Gastrocnemius medialis (tissue), 4 donors: ENCODE measurements at places on chromosomes 12 and 14.

- H3K4me3 ChIP-seq, result no peak overlapping the region
- H3K36me3 ChIP-seq, result no peaks in the 10 kb centered on the region
- no peak overlapping the region for H3K27ac ChIP-seq
- no peaks in the 10 kb centered on the region for H3K27me3 ChIP-seq
- no peaks in the 10 kb centered on the region for H3K4me1 ChIP-seq
Measured at GRCh38 chr14:105375635-105376057, 22.7 kb upstream of the TEX22 start.

- no peaks in the 10 kb centered on the region for H3K4me1 ChIP-seq
- H3K36me3 ChIP-seq, result no peaks in the 10 kb centered on the region
- DNase-seq, result no peak
- H3K27ac ChIP-seq, result no peak overlapping the region
- H3K27me3 ChIP-seq, result no peaks in the 10 kb centered on the region
- H3K4me3 ChIP-seq, result no peak overlapping the region
Measured at GRCh38 chr14:68981139-68981538, 2.0 kb upstream of the ACTN1 start.

DNA sequence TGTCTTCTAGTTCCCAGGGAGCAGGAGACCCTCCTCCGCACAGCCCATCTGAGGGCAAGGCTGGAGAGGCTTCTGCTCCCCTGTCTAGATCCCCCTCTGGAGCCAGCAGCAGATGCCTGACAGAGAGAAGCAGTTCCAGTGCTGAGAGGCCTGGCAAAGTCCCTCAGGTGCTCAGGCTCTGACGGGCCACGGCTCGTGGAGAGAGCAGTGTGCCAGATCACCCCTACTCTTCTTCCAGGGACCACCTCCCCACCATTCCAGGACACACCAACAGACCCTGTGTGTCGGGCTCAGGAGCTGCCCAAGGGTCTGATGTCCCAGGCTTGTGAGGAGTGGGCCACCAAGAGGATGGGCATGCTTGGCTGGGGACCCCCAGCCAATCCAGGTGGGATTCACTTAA, 22.5 kb upstream of the C14orf180 start:
- H3K4me3 ChIP-seq, result no peak overlapping the region
- H3K27ac ChIP-seq, result no peak overlapping the region
- H3K36me3 ChIP-seq, result no peaks in the 10 kb centered on the region
- peaks cover 7% of the 10 kb centered on the region for H3K27me3 ChIP-seq

DNA sequence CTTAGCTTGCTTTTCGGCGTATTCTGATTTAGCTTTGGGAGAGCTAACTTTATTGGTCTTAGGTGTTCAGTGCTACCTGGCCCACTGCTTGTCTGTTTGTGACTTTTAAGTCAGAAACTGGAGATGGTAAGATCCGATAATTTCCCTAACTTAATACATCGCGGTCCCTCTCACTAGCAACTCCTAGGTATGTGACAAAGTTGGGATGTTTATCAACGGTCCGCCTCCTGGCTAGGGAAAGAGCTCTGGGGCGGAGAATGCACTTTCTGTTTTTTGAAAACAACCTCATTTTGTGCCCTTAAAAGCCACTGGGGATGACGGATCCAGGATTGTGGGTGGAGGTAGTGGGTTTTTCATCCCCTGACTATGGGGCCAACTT, 1.2 kb downstream of the CDKN1B start:
- peak overlapping the region; percentile 99 for H3K27ac ChIP-seq
- H3K27me3 ChIP-seq, result no peaks in the 10 kb centered on the region
- peaks cover 62% of the 10 kb centered on the region for H3K4me1 ChIP-seq
- no peak for DNase-seq
- peak overlapping the region; percentile 99 for H3K4me3 ChIP-seq

DNA sequence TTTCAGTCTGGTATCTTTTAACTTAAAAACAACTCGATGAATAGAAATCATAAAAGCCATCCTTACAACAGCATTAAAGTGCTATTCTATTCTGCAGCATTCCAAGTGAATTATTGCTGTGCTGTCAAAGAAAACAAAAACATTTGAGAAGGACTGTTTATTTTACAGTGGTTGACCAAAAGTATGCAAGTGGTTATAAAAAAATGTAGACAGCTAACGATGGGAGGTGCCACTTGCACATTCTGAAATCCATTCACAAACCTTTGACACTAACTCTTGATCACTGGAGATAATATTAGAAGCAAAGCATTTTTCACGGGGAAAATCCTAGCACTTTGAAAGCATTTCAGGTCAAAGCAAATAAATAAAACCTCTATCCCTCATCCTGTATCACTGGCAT, 55.6 kb downstream of the HMGA2 start:
- no peak overlapping the region for H3K4me3 ChIP-seq
- no peak overlapping the region for H3K27ac ChIP-seq
- peaks cover 8% of the 10 kb centered on the region for H3K4me1 ChIP-seq
- DNase-seq, result no peak
- no peaks in the 10 kb centered on the region for H3K36me3 ChIP-seq

DNA sequence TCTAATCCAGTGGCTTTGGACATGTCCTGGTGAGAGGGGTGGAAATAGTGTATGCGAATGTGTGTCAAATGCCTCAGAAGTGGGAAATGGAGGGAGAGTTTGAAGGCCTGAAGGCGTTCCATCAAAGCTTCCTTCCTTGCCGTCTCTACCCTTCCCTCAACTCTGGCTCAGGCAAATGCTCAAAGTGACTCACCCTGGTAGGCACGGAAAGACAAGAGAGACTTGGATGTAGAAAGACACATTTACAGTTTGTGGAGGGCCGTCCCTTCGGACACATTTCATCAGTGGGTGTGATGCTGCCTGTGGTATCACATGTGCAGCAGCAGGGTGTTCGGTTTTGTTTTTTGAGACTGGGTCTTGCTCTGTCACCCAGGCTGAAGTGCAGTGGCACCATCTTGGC, 36.7 kb downstream of the CHST11 start:
- H3K4me1 ChIP-seq, result peaks cover 11% of the 10 kb centered on the region
- H3K4me3 ChIP-seq, result no peak overlapping the region
- no peaks in the 10 kb centered on the region for H3K36me3 ChIP-seq
- H3K27me3 ChIP-seq, result no peaks in the 10 kb centered on the region
- no peak for DNase-seq

GRCh38 chr14:95184413-95184790, 27.1 kb upstream of the DICER1 start:
- peaks cover 28% of the 10 kb centered on the region for H3K4me1 ChIP-seq
- DNase-seq, result no peak
- H3K4me3 ChIP-seq, result no peak overlapping the region
- peaks cover 12% of the 10 kb centered on the region for H3K36me3 ChIP-seq

DNA sequence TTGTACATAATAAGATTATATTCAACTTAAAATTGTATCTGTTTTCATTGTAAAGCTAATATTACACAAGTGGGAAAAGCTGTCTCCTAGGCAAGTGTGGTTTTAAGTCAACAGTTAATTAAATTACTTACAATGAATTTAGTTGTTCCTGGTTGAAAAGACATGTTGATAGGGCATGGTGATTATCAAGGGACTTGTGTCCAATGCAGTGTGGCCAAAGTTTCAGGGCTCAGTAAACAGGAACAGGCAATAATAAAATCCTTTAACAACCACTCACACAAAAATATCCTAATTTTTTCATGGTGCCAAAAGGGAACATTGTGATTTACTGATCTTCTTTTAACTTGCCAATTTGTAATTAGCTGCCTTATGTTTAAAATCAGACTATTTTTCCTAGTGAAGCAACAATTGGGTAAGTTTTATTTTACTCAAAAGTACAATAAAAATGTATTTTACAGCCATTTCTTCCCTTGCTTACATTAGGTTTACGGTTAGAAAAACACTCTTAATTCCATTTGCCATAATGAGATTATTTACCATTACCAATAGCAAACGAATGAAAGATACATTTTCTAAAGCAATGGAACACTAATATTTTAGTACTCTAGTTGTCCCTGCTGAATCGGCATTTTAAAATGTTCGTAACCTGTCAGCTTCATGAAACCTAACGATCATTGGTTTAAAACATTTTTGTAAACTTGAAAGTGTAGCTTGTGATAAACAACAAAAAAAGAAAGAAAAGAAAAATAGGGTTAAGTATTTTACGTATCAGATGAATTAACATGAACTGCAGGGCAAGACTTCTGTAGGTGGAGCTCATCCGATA, 1.8 kb upstream of the WNK1 start:
- peaks cover 14% of the 10 kb centered on the region for H3K4me1 ChIP-seq
- no peaks in the 10 kb centered on the region for H3K36me3 ChIP-seq
- H3K27me3 ChIP-seq, result no peaks in the 10 kb centered on the region
- H3K4me3 ChIP-seq, result peak overlapping the region; percentile 78

DNA sequence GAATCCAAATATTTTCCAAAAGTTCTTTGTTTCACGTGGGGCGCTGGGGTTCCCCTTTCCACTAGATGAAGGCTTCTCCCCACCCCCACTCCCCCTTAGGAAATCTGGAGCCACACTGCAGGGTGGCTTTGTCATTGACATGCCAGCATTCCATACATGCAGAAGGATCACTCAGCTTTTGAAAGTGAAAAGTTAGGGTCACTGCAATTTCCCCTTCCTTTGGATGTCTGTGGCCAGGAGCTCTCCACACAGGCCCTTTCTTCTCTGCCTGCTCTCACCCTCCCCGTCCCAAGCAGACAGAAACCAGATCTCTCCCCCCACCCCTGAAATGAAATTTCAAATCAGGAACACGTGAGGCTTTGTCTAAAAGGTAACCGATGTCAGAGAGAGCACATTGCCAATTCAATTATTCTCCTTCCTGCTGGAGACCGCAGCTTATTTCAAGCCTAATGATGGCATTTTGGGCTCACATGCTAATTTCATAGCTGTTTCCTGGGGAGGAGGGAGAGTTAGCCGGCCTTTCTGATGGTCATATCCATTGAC, 153.9 kb upstream of the RFLNA start:
- no peaks in the 10 kb centered on the region for H3K4me1 ChIP-seq
- H3K4me3 ChIP-seq, result no peak overlapping the region
- H3K27me3 ChIP-seq, result no peaks in the 10 kb centered on the region
- H3K36me3 ChIP-seq, result no peaks in the 10 kb centered on the region
- no peak for DNase-seq

DNA sequence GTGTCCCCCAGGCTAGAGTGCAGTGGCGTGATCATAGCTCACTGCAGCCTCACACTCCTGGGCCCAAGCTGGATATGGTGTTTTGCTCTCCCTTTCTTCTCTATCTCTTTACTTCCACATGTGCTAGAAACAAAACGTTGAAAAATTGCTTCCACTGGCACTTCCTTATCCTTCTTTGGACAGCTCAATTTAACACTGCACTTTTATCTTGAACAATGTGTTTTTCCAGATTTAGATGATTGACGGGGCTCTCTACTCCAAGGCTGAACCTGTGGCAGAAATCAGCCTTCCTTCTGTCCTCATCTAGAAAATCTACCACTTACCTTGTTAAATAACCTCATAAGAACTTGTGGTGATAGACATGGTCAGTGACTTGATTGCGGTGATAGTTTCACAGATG, 165.1 kb downstream of the DAD1 start:
- no peaks in the 10 kb centered on the region for H3K4me1 ChIP-seq
- no peak overlapping the region for H3K4me3 ChIP-seq
- DNase-seq, result no peak
- H3K27me3 ChIP-seq, result no peaks in the 10 kb centered on the region
- H3K36me3 ChIP-seq, result no peaks in the 10 kb centered on the region

- DNase-seq, result no peak
- H3K36me3 ChIP-seq, result no peaks in the 10 kb centered on the region
- no peak overlapping the region for H3K27ac ChIP-seq
- no peak overlapping the region for H3K4me3 ChIP-seq
- H3K4me1 ChIP-seq, result peaks cover 5% of the 10 kb centered on the region
Measured at GRCh38 chr14:101077481-101078074, 174.1 kb upstream of the RTL1 start.

- no peak overlapping the region for H3K4me3 ChIP-seq
- H3K27me3 ChIP-seq, result no peaks in the 10 kb centered on the region
- no peak overlapping the region for H3K27ac ChIP-seq
- H3K36me3 ChIP-seq, result no peaks in the 10 kb centered on the region
- no peaks in the 10 kb centered on the region for H3K4me1 ChIP-seq
Measured at GRCh38 chr12:64998371-64999147, 122.5 kb downstream of the WIF1 start.

GRCh38 chr14:63759456-63759855, 31.6 kb upstream of the SGPP1 start:
- H3K36me3 ChIP-seq, result no peaks in the 10 kb centered on the region
- no peak overlapping the region for H3K4me3 ChIP-seq
- H3K4me1 ChIP-seq, result no peaks in the 10 kb centered on the region
- H3K27me3 ChIP-seq, result no peaks in the 10 kb centered on the region

- DNase-seq, result no peak
- peaks cover 8% of the 10 kb centered on the region for H3K4me1 ChIP-seq
Measured at GRCh38 chr14:69886453-69887242, 7.4 kb downstream of the SMOC1 start.

DNA sequence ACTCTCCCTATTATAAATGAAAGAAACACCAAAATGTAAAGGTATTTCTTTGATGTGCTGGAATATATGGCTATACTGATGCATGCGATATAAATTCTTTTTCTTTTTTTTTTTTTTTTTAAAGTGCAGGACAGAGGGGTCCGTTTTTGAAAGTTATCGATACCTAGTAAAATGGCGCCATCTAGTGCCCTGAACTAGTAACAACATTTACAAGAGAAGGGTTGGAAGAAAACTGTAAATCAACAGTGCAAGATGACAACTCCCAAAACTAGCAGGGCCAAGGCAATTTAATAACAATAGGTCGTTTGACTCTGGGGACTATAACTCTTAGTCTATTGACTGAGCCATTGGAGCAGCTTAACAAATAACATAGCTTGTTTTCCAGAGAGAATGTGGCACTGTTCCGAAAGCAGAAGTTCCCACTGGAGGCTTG, 137.7 kb downstream of the SPTSSA start:
- peaks cover 3% of the 10 kb centered on the region for H3K4me1 ChIP-seq
- H3K4me3 ChIP-seq, result no peak overlapping the region
- H3K27ac ChIP-seq, result no peak overlapping the region
- no peaks in the 10 kb centered on the region for H3K27me3 ChIP-seq
- DNase-seq, result no peak

DNA sequence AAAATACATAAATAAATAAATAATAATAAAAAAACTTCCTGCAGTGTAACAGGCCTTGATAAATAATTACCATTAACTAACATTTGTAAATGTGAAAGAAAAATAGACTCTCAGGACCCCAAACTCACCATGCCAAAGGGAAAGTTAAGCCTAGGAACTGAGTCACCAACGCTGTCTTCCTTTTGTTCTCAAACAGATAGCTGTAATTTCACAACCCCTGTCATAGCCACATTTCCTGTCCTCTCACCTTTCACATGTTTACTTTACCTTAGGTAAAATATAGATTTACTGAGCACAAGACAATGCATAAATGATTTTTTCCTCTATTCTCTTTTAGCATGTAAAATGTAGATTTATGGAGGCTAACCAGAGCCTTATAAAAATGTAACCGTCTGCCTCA, 35.9 kb upstream of the CHST11 start:
- no peaks in the 10 kb centered on the region for H3K4me1 ChIP-seq
- no peaks in the 10 kb centered on the region for H3K36me3 ChIP-seq
- no peaks in the 10 kb centered on the region for H3K27me3 ChIP-seq
- H3K27ac ChIP-seq, result no peak overlapping the region
